ENCODE measurements at places on chromosomes 5 and 9. TPM values are rescaled to one million over a fixed set of nuclear protein-coding genes. Genes with fewer than 3 reads are reported as not detected.

Gene SRA1
- 29.0 TPM for total RNA-seq

Gene MCCC2
- total RNA-seq = 23.9 TPM

Gene LCN9
- not detected for total RNA-seq

Gene SH3PXD2B
- 96.2 TPM for total RNA-seq

Gene DNAI1
- total RNA-seq = not detected

Gene FAM81B
- total RNA-seq = not detected

Gene MOB3B
- total RNA-seq = 0.32 TPM

Gene MYO10
- 32.1 TPM for total RNA-seq

Gene STC2
- 553 TPM for total RNA-seq

Data from hair follicle dermal papilla cell (primary cell).